ENCODE measurements at places on chromosomes 3 and 15.

DNA sequence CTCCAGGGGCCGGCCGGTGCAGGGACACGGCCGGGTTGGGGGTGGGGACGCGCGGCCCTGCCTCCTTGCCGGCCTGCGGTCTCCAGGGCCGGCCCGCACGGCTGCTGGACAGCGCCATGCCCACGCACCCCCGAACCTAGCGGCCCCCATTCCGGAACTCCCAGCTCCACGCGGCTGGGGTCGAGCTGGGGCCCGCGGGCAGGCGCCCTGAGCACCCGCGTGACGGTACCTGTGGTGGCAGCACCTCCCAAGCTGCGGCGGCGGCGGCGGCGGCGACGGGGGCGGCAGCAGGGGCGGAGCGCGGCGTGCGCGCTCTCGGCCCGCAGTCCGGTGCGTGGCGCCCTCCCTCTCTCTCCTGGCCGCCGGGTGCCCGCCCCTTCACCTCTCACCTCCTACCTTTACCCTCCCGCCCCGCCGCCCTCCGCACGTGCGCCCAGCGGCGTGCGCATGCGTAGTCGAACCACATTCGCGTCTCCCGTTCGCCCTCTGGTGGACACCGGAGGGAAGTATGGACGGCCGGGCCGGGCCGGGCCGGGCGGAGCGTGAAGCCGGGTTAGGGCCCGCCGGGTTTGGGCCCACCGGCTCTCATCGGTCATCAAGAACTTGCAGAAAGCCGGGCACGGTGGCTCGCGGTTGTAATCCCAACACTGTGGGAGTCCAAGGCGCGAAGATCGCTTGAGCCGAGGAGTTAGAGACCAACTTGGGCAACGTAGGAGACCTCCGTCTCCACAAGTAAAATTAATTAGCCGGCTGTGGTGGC, at the start of gene SCAP:
Gene SCAP, minus strand, starts transcription at position 372 of the 760 bp plus-strand sequence. CDS start 32,948 bp downstream, outside the sequence.
- peak; percentile 98 for ATAC-seq

- ATAC-seq, result no peak
Measured at GRCh38 chr15:32878342-32878741, 160.5 kb downstream of the GREM1 start.

GRCh38 chr15:97840501-97840900, 120.0 kb upstream of the ARRDC4 start:
- no peak for ATAC-seq

DNA sequence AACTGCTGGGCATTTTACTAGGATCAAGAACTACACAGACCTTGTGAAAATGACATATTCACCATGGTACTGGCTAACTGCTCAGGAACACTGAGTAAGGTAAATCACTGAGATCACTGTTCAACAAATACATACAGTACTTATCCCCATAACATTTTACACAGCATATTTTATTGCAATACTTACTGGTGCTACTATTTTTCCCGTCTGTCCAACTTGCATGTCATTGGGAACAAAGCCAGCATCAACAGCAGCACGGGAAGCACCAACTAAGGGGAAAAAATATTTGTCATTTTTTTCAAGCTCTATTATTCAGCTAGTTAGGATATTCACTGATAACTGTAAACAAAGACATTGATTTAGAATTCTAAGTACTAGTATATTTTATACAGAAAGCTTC, 37.0 kb downstream of the ETFA start:
- no peak for ATAC-seq

DNA sequence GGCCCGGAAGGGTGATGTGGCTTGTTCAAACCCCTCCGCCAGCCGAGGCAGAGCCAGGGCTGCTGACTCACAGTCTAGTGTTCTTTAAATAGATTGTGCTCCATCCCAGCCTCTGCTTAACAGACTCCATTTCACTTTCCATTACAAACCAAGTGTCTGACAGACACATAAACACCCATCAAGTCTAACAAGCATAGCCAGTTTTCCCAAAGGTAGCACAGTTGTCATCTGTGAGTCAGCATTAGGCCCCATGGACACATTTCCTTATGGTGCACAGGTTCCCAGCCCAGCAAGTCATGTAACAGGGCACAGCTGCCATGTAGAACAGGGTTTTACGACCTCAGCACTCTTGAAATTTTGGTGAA, 109.9 kb upstream of the RAP2B start:
- ATAC-seq, result peak; percentile 34

DNA sequence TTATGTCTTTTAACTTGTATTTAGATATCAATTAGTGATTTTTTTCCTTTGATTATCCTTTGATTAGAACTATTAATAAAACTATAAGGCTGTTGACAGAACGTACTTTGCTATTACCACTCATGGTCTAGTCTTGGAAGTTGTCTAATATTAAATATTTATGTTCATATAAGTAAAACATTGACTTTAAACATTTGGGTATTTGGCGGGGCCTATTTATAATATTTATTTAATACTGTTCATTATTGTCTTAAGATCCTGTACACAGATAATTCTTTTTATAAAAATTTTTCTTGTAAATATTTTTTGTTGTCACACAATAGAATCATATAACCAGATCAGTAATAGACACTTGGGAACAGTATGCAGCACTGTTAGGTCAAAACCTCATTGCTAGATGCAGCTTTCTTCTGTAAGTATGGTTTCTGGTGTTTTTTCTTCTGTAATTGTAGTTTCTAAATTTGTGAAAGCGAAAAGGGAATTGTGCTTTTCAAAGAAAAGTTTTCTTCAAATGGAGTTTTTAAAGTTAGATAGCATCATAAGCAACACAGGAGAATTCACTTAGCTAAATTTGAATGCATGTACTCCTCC, 93.4 kb downstream of the FNDC3B start:
- ATAC-seq, result no peak

DNA sequence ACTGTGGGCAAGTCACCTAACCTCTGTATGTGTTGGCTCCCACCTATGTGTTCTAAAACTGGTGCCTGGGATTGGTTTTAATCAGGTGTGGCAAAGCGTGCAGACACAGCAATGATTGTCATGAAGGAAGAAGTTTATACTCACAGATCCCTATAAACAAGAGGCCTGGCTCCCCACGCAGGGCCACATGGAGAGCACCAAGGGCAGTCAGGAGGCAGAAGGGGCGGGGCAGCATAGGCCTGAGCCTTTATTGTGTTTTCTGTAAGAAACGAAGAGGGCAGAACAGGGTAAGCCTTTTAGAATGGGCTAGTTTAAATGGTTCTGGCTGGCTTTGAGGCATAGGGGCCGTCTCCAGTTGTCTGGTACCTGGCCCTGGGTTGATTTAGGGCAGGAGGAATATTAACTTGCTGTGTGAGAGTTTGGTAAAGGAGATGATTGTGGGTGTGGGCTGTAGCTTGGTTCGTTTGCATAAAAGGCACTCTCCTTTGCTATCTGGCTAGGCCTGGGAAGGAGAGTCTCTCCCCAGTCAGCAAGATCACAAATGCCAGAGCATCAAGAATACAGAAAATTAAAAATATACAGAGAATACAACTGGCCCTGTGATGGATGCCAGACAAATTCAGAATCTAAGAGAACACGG, 2.2 kb upstream of the FBXW12 start:
- ATAC-seq, result no peak

DNA sequence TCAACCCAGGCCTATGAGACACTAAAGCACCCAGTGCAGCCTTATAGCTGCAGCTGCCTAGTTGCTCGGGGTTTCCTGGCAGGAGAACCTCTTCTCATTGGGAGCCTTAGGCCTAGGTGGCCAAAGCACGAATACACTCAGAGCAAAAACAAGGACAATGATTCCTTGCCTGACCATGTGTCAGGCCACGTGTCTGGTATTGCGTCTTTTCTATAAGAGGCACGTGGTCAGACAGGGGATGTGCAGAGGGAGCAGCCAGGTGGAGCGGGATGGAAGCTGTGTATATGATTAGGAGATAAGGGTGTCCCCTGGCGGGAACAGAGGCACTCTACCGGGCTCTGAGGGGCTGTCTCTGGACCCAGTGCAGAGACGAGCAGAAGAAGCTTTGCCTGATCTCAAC, 26.4 kb downstream of the SLC22A14 start:
- ATAC-seq, result no peak

DNA sequence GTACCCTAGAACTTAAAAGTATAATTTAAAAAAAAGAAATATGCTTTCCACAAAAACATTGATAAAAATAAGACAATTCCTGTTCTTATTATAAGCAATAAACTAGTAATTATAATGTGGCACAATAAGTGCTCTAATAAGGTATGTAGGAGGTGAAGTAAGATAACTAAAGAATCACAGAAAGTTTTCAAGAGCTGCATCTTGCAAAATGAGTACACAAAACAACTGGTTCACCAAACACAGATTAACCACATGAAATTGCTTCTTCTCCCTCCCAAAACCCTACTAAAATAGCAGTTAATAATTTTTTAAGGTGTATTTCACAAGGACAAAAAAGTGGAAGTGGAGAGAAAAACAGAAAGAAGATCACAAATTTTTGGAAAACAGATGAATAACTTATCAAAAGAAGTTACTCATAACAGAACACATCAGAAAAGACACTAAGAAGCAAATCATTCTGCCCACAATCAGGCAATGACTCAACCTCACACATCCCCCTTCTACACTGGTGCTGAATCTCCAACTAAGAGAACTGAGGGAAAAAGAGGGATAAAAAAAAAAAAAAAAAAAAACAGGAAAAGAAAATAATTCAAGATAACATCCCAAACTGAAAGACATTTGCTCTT, 64.2 kb downstream of the TBC1D5 start:
- peak; percentile 61 for ATAC-seq

GRCh38 chr15:78347586-78348543, 7.7 kb downstream of the CRABP1 start:
- ATAC-seq, result no peak

- no peak for ATAC-seq
Measured at GRCh38 chr3:835096-835495, 257.7 kb upstream of the CNTN6 start.

DNA sequence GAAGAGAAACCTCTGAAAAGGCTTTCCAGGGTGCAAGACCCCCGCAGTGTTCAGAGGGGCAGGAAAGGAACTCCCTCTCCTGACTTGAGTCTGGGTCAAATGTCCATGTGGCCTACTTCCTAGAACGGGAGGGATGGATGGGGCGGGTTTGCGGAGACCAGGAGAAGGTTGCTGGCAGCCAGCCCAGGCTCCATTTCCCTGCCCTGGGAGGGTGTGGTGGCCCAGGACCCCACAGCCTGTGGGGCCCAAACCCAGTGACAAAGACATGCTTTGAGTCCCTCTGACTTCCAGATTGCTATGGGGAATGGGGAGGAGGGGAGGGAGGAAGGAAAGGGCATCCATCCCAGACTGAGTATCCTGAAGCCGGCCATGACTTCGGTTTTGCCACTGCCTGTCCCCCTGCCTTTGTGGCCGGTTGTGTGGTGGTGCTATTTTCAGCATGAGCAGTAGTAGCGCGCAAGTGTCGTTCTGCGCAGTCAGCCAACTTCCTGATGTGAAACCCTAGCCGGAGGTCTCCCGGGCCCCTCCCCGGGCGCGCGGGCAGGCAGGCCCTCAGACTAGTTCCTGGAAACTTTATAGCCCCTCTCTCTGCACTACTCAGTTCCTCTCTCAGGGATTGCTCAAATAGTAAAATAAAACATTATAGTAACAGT, 24.4 kb downstream of the MAGEF1 start:
- peak; percentile 63 for ATAC-seq

GRCh38 chr3:33006571-33007286, 55.3 kb downstream of the CCR4 start:
- peak; percentile 53 for ATAC-seq

- ATAC-seq, result no peak
Measured at GRCh38 chr3:193942516-193943055, 193.4 kb upstream of the HES1 start.

GRCh38 chr15:38075466-38075865, 141.0 kb downstream of the TMCO5A start:
- ATAC-seq, result no peak

- peak; percentile 12 for ATAC-seq
Measured at GRCh38 chr3:187705164-187705563, 2.8 kb upstream of the RTP2 start.

DNA sequence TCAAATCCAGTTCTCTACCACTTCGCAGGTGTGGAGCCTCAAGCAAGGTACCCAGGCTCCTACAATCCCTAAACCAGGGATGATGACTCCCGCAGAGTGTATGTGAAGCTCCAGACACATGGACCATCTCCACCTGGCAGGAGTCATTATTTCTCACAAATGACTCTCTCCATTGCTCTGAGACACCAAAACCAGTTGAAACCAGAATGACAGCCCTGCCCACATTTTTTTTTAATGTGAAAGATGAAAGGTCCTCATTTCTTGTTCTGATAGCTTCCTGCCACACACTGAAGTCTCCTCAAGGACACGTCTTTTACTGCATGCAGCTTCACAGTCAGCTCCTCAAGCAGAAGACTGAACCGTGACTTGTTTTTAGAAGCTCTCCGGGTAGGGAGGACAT, 61.4 kb upstream of the ZBTB38 start:
- ATAC-seq, result no peak

DNA sequence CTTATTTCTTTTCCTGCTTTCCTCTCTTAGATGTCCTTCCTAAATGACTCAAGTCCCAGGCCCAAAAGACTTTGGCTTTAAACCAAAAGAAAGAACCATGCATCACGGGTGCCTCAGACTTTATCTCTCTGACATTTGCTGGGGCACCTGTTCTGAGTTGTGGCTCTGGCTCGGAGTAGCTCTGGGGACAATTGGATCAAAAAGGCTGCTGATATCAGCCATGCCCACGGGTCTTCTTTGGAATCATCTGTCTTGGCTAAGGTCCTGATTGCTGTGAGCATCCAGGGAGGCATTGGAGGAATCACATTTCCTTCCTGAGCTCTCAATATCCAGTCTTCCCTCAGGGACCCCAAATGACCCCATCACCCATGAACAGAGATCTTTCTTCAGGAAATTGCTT, 59.9 kb downstream of the CLSTN2 start:
- no peak for ATAC-seq

DNA sequence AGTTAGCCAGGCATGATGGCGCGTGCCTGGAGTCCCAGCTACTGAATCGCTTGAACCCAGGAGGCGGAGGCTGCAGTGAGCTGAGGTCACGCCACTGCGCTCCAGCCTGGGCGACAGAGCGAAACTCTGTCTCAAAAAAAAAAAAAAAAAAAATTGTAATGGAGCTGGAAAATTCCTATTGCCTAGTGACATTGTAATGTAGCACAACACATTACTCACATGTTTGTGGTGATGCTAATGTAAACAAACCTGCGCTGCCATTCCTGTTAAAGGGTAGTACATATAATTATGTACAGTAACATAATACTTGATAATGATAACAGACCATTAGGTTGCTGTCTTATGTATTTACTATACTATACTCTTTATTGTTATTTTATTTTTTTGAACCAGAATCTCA, 39.1 kb downstream of the KNL1 start:
- no peak for ATAC-seq

- ATAC-seq, result no peak
Measured at GRCh38 chr3:193010191-193010590, 92.5 kb upstream of the MB21D2 start.

DNA sequence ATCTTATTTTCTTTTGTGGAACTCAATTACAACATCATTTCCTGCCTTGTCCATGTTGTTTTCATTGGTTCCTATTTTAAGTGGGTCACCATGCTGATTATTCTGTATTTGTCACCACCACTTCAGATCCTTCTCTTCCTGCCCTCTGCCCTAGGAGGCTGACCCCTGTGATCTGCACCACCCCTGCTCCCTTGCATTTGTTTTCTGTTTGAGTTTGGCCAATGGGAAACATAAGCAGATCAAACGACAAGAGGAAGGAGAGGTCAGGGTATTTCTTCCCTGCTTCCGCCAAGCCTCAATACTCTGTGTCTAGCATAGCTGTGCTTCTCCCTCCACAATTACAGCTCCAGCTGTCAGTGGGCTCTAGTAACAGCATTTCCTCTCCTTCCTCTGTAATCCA, 71.6 kb downstream of the IMPG2 start:
- ATAC-seq, result no peak

- no peak for ATAC-seq
Measured at GRCh38 chr15:94620632-94621031, 389.3 kb downstream of the MCTP2 start.

All from stimulated activated memory B cell treated with anti-CD40 and anti-IgM and Interleukin-4, amounts not matched to agents 10 μg/mL and 1 μg/mL and 100 μg/mL, for 72 hours (primary cell).